NCI-H2081 treated with DMSO at 0.1 percent for 48 hours (cell line): ENCODE measurements at places on chromosomes 16 and 17.

GRCh38 chr16:76335180-76335974 lies 58.2 kb downstream of the CNTNAP4 start:
- DNase-seq, result no peak

- no peak for DNase-seq
These were observed 50.1 kb downstream of the GSG1L start for GRCh38 chr16:28013392-28013791.

GRCh38 chr16:4679156-4679849 lies 14.1 kb upstream of the NUDT16L1 start:
- DNase-seq, result no peak

- DNase-seq, result no peak
These were observed 28.0 kb upstream of the LITAF start for GRCh38 chr16:11614587-11615175.

- DNase-seq, result no peak
These were observed 55.2 kb upstream of the CDH5 start for GRCh38 chr16:66311306-66311705.

DNA sequence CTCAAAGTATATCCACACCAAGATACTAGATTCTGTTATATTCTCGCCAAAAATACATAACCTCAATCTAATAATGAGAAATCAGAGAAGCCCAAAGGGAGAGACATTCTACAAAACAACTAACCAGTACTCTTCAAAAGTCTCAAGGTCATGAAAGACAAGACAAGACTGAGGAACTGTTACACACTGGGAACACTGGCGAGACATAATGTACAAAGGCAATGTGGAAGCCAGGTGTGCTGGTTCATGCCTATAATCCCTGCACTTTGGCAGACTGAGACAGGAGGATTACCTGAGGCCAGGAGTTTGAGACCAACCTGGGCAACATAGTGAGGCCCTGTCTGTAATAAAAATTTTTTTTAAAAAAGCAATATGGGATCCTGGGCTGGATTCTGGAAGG lies 85.9 kb downstream of the SPAG9 start:
- DNase-seq, result no peak

DNA sequence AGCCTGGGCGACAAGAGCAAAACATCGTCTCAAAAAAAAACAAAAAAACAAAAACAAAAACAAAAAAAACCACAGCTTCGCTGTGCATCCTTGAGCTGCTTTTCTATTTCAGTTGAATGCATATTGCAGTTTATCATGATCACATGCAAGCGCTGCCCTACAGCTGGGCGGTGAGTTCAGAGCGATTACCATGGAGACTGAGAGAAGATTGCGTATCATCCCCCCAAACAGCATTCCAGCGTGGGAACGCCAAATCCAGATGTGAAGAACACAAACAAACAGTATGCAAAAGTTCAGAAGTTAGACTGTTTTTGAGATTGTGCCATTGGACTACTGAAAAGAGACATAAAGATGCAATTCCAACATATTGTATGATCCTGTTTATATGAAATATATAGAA lies 15.1 kb upstream of the SLC52A1 start:
- no peak for DNase-seq

- no peak for DNase-seq
These were observed 11.2 kb downstream of the ANKS4B start for GRCh38 chr16:21244518-21245215.

DNA sequence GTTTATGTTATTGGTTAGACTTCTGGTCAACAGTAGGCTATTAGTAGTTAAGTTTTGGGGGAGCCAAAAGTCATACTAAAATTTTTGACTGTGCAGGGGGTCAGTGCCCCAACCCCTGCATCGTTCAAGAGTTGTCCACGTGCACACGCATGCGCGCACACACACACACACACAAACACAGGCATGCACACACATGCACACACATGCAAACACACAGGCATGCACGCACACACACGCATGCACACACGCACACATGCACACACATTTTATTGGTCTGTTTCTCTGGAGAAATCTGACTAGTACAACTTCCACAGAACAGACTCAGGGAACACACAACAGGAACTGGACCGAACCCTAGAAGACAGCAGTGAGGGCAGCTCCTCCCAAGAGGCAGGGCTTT lies 24.4 kb upstream of the USP10 start:
- DNase-seq, result no peak

GRCh38 chr17:57864273-57864672 lies 14.4 kb upstream of the MRPS23 start:
- no peak for DNase-seq

DNA sequence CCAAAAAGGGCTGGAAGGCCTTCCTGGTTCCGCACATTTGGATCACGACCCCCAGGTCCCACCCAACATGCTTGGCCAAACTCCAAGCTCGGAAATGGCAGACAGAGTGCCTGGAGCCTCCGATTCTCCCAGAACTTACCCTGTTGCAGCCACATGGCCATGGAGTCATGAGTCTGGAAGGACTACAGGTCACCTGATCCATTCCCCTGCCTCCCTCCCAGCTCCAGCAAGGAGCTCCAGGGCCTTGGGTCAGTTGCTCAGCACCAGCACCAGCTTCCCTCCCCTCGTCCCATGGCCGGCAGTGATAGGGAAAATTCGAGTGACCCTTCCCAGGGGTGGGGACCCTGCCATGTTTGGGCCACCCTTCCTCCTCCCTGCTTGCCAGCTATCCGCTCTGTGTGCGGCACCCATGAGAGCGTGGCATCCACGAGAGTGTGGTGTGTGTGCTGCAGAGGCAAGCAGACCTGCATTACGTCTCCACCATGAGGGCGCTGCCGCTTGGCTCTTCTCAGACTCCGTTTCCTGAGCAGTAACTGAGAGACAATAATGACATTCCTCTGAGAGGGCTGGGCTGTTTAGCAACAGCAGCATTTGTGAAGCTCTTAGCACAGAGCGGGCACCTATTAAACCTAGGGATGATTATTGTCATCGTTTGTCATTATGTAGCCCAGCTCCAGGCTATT lies 21.3 kb upstream of the RPL38 start:
- DNase-seq, result peak; percentile 39

- no peak for DNase-seq
These were observed 15.0 kb upstream of the SPHK1 start for GRCh38 chr17:76369379-76369778.

- DNase-seq, result no peak
These were observed 324.0 kb downstream of the MAF start for GRCh38 chr16:79276501-79276900.

DNA sequence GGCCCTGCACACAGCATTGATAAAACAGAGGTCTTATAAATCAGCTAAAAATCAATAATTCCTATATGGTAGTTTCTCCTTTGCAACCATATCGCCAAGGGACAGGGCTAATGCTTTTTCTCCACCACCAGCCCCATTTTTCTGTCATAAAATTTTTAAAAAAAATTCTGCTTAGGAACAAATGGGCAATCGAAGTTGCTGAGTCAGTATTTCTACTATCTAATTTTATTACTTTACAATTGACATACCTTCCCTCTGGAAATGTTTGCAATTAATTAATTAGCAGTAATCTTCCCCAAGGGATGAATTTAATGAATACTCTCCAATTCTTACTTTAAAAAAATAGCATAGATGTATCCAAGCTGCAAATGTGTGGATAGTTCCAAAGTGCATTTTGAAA lies 1.7 kb upstream of the IRX6 start:
- no peak for DNase-seq

GRCh38 chr16:68090130-68090529 lies 5.0 kb downstream of the NFATC3 start:
- DNase-seq, result no peak

DNA sequence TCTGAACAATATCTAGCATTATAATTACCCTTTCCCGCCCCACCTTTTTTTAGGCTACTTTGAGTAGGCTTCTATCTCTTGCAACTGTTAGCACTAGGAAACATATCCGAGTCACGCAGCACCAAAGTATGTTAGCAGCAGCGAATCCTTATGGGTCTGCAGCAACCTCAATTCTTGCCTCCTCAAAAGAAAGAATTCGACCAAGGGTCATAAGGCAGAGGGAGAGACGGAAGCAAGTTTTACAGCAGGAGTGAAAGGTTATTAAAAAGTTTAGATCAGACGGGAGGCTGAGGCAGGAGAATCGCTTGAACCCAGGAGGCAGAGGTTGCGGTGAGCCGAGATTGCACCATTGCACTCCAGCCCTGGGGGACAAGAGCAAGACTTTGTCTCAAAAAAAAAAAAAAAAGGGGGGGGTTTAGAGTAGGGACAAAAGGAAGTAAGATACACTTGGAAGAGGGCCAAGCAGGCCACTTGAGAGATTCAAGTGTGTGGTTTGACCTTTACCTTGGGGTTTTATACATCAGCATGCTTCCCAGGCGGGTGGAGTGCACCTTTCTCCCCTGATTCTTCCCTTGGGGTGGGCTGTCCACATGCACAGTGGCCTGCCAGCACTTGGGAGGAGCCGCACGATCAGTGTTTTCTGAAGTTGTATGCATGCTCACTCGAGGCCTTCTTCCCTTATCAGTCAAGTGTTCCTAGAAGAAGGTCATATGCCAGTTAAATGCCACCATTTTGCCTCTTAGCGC lies 67.7 kb downstream of the HLF start:
- DNase-seq, result no peak

DNA sequence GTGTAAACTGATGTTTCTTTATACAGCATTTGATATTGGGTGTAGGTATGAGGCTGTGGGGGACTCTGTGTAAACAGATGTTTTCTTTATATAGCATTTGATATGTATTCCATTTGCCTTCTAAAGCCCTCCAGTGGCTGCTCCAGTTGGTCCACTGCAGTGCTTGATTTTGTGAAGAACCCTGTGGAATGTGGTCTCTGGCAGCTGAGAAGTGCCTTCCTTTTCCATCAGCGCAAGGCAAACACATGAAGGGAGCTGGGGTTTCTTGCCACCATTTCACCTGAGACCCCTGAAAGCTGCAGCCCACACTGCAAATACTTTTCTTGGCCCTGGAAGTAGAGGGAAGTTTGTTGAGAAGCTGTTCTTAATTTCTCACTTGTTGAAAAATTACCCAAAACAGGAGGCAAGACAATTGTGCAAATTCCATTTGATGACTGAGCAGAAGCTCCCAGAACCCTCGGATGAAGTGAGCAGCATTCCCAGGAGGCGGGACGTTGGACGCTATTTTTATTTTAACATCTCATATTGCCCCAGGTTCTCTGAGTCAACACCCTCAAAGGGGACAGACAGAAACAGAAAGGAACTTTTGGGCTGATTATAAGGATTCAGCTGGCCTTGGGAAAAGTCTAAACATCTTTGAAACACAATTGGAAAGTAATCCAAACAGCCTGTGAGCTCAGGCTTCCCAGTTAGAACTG lies 158.5 kb upstream of the RPH3AL start:
- DNase-seq, result no peak

DNA sequence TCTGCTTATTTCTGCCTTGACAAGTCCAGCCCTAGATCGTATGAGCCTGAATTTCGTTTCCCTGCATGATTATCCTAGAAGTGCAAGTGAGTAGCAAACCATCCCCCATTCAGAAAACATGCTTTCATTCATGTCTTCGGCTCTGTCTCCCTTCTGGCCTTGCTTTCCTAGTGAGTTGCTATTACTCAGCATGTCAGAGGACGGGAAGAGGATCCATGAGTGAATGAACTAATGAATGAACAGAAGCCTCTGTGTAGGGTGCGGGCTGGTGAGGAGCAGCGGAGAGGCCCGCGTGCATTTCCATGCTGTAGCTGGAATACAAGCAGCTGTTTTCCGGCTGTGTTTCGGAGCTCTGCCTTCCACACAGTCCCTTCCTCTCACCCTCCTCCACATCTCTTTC lies 155.7 kb upstream of the NOL11 start:
- DNase-seq, result no peak

DNA sequence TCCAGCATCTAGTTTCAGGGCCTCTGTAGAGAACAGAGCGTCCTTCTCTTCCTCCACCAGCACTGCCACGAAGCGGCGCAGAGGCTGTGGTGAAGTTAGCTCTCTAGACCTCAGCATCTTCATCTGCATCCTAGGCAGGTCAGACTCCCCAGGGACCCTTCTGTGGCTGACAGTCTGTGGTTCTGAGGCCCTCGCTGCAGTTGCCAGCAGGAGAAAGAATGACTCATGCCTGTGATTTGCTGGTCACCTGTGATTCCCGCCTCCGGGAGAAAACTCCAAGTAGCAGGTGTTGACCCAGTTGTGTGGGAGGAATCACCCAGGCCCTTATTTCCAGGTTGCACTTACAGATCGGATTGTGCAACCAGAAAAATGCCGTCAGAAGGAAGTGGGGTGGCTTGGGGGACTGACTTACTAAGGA lies 117.3 kb upstream of the CACNG5 start:
- no peak for DNase-seq

DNA sequence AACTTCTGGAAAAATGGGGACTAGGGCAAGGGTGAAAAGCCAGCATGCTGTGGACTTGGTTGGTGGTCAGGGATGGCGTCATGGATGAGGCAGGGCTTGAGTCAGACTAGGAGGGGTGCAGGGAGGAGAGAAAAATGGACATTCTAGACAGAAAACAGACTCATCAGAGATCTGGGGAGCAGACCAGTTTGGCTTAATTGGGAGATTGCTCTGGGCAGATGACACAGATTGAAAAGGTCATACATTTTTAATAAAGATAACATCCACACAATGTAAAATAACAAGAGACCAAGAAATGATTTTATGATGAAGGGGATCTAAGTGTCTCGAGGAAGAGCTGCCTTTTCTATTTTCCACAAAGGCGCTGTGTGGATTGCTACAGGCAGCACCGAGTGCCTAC lies 326.3 kb downstream of the XYLT1 start:
- no peak for DNase-seq

DNA sequence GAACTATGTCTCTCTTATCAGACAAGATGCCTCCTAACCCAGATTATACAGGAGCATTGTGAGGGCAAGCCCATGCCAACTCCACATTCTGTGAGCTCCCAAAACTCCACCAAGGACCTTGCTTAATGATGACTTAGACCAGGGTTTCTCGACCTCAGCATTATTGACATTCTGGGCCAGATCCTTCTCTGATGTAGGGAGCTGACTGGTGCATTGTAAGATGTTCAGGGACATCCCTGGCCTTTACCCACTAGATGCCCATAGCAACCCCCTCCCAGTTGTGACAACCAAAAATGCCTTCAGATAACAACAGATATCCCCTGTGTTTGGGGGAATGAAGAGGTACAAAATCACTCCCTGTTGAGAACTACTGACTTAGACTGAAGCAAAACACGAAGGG lies 43.6 kb downstream of the HOXB1 start:
- no peak for DNase-seq

DNA sequence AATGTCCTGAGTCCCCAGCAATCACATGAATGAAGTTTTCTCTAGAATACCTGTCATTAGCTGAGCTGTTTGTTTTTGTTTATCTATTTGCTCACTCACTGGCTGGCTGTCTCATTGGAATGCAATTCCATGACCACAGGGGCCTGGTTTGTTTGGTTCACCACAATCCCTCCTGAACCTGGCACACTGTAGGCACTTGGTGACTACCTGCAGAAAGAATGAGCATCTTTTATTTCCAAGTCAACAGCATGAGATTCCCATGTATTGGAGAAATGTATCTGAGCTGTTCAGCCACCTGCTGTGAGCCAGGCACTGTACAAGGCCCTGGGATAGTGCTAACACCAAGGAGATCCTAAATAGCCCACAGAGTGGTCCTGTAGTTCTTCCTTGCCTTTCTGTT lies 345.1 kb downstream of the XYLT1 start:
- DNase-seq, result no peak

- no peak for DNase-seq
These were observed 18.8 kb downstream of the POLR2A start for GRCh38 chr17:7502987-7503386.
